Iris pigment epithelial cell (primary cell): ENCODE measurements at places on chromosomes 3 and 15.

DNA sequence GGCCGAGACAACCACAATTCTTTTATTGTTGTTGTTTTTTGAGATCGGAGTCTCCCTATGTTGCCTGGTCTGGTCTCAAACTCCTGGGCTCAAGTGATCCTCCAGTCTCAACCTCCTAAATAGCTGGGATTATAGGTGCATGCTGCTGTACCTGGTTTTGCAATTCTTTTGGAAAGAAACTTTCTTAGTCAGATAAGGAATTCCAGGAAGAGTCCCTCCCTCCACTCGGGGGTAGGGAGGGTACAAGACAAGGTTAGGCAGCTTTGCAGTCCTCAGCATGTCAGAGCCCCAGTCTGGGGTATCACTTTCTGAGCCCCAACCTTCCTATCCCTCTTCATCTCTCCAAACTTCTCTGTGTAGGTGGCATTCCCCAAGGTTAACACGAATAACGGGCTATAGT, 33.8 kb upstream of the FURIN start:
- no peak for DNase-seq

DNA sequence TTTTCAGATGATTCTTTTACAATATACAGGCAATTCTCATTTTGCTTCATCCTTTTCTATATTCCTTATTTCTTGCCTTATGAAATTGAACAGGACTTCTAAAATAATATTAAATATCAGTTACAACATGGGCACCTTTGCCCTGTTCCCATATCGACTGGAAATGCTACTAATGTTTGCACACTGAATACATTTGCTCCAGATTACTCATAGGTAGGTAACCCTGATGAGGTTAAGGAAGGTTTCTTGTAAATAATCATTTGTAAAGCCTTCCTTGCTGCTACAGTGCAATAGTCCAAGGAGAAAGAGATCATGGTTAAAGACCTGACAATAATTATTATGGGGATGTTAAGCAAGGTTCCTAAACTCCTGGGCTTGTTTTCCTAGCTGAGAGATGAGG, 175.5 kb downstream of the ADAMTS17 start:
- no peak for DNase-seq

DNA sequence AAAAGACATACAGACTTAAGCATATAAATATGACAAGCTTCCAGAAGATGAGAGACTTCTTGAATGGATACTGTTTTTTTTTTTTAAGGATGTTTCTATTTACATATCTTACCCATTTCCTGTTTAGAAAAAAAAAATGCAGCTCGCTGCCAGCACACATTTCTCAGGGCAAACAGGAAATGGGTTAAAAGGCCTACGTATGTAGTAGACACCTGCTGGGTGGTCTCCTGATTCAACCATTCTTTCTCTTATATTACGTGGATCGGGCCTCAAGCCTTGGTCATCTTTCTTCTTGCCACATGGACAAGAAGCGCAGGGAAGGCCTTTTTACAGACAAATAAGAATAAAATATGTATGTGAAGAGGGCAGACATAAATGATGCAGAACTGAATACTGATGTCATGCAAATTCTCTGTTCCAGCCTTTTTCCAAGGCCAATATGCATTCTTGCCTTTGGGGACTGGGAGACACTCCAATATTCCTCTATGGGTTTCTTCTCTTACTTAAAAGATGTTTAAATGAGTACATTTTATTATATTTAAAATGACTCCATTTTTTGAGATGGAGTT, 35.0 kb upstream of the TJP1 start:
- DNase-seq, result no peak

DNA sequence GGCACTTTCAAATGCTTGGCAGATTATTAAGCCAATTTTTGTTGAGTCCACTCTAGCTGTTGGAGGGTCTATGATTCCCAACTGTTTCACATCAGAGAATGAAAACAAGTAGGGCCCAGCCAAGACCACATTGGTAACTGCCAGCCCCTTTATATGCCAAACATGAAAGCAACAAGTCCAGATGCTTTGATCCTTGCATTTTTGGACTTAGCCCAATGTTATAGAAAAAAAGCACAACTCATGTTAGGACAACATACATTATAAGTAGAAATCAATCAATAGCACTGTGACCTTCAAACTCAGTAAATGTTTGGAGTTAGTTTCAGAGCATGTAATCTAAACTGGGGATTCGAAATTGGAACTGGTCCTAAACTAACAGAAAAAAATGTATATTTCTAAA, 674.7 kb downstream of the MECOM start:
- no peak for DNase-seq

- DNase-seq, result no peak
These were observed 50.9 kb downstream of the MB21D2 start for GRCh38 chr3:192866804-192867203.

- DNase-seq, result no peak
These were observed 460.1 kb downstream of the SHQ1 start for GRCh38 chr3:72388117-72388516.
